ENCODE measurements at places on chromosomes 13 and 19. TPM values are rescaled to one million over a fixed set of nuclear protein-coding genes. Genes with fewer than 3 reads are reported as not detected.
A peak's percentile ranks its signal among the peaks of the same experiment; 100 is the strongest.

GRCh38 chr13:39600766-39601165 lies 2.2 kb downstream of the LHFPL6 start:
- peaks cover 21% of the 10 kb centered on the region for H3K4me1 ChIP-seq
- H3K27me3 ChIP-seq = peaks cover 5% of the 10 kb centered on the region
- no peak for DNase-seq
- H3K36me3 ChIP-seq = no peaks in the 10 kb centered on the region
- peak overlapping the region; percentile 82 for H3K4me3 ChIP-seq

DNA sequence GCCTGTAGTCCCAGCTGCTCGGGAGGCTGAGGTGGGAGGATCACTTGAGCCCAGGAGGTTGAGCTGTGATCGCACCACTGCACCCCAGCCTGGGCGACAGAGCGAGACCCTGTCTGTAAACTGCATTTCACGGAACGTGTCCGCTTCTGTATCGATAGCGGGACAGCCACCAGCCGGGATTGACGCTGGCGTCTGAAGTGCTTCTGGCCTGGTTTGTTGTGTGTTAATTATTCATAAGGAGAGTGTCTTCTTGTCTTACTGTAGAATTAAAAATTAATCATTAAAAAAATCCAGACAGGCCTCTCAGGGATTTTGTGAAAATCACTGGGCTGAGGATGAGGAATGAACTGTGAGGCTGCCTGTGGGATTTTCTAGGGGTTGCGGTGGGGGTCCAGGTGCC lies 16.2 kb upstream of the MISP start:
- peaks cover 13% of the 10 kb centered on the region for H3K4me1 ChIP-seq
- no peak overlapping the region for H3K4me3 ChIP-seq
- no peaks in the 10 kb centered on the region for H3K27me3 ChIP-seq

- H3K36me3 ChIP-seq = no peaks in the 10 kb centered on the region
- no peak overlapping the region for H3K4me3 ChIP-seq
- H3K27ac ChIP-seq = no peak overlapping the region
- H3K4me1 ChIP-seq = no peaks in the 10 kb centered on the region
- no peak for DNase-seq
Observed at GRCh38 chr13:31009166-31009565, 76.7 kb downstream of the TEX26 start.

CBARP gene
- not detected for total RNA-seq

Measured in stomach (tissue), 19 donors.